ENCODE measurements at places on chromosomes 5 and 9.
A peak's percentile ranks its signal among the peaks of the same experiment; 100 is the strongest.

DNA sequence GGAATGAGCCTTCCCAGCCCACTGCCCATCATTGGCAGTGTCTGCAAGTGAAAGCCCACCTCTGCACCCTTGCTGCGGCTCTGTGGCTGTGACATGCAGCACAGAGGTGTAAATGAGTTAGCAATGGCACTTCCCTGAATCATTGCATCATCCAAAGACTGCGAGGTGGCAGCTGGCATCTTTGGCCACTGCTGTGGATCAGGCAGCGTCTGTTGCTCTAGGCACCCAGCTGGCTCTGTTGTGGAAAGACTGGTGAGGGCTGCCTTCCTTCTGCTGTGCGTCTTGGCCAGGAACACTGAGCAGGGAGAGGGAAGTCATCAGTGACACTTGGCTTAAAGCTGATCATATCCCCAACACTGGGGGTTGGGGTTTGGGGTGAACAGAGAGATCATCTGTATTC, 64.5 kb downstream of the MFAP3 start:
- no peak for DNase-seq

DNA sequence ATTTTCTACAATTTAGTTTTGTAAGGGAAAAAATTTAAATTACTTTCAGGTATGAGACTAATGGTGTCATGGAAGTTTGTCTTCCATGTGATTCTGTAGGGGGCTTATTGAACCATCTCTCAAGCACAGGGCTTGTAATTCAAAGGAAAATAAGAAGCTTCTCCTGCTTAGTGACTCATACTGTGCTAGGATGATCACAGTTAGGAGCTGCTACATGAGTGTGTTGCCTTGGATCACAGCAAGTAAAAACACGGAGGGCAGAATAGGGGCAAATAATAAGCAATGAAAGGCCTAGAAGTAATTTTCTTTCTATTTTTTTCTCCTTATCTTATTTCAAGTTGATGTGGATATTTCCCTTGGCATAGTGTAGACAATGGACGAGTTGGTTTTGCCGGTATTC, 28.9 kb downstream of the TMEM167A start:
- no peak for DNase-seq

GRCh38 chr5:1204693-1205242, 3.4 kb downstream of the SLC6A19 start:
- DNase-seq, result no peak

- no peak for DNase-seq
Measured at GRCh38 chr5:14526493-14526892, 55.1 kb upstream of the OTULINL start.

DNA sequence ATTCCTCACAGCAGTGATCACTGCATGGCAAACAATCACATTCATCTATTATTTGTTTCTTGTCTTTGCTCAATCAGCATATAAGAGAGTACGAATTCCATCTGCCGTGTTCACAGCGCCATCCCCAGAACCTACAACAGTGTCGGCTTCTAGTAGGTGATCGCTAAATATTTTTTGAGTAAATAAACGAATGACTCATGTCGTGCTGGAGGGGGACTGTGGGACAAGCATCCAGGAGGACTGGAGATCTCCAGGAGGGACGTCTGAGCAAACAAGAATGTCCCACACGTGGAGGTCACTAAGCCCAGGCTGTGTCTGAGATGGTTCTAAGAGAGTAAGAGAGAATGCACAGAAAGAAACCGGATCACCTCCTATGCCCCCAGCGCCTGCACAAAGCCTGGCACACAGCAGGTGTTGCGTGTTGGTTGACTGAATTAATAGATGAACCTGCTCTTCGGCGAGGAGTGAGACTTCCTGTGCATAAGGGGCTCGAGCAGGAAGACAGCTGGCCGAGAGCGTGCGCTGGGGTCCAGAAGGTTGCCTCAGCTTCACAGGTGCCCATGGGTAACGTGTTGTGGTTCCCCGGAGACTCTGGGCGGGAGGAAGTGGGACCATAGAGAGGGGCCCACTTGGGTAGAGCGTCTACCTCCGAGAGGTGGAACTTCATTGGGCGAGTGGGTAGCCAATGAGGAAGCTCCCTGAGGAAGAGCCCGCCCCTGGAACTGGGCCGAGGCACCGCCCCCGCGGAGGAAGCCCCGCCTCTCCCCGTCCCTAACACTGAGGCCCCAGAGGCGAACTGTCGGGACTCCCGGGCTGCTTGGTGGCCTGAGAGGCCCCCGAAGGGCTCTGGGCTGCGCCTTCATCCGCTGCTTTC, 193.0 kb downstream of the MELK start:
- DNase-seq, result peak; percentile 31

- DNase-seq, result no peak
Measured at GRCh38 chr9:77019926-77020412, 514 bp downstream of the FOXB2 start.

DNA sequence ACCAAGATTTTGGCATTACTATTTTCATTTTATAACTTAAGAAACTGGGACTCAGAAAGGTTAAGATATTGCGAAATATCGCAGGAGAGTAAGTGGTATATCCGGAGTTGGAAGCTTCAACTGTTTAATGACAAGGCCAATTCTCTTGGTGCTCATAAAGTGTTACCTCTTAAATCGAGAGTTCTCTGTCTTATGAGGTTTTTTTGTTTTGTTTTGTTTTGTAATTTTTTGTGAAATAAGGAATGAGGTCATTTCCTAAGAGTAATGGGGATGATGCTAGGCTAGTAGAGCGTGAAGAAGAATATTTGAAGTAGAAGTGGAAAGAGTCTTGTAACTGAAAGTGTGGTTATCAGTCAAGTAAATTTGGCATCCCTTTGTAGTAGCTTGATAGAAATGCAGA, 183.2 kb upstream of the DAB2 start:
- no peak for DNase-seq

DNA sequence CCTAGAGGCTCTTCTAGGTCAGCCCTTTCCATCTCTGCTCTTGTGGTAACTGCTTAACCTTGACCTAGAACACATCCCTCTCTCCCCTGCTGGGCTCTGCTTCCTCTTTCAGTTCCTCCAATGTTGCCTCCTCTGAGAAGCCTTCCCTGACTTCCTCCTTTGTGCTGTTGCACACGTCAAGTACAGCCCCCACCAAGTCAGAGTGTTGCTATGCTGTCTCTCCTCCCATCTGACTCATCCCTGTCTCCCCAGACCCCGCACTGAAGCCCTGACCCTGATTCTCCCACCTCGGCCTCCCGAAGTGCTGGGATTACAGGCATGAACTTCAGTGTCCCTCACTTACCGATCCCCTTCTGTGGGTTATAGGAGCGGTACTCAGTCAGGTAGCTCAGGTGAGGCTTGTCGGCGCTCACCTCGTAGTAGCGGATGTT, 10.4 kb upstream of the TRIM14 start:
- DNase-seq, result no peak
